Suprapubic skin (tissue), 4 donors: ENCODE measurements at places on chromosomes 16 and 17. TPM values are rescaled to one million over a fixed set of nuclear protein-coding genes. Genes with fewer than 3 reads are reported as not detected.

DNA sequence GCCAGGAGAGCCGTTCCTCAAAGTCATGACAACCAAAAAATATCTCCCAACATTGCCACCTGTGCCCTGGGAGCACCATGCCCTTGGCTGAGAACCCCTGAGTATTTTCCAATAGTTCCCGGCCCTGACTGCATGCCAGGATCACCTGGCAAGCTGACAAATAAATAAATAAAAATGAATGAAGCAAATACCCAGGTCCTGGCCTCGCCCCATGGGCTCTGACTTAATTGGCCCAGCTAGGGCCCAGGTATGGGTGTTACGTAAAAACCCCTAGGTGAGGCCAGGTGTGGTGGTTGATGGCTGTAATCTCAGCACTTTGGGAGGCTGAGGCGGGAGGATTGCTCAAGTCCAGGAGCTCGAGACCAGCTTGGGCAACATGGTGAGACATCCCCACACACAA lies 2.7 kb upstream of the C16orf74 start:
- peaks cover 50% of the 10 kb centered on the region for H3K4me1 ChIP-seq
- H3K27me3 ChIP-seq = no peaks in the 10 kb centered on the region
- H3K27ac ChIP-seq = no peak overlapping the region
- DNase-seq = no peak
- H3K36me3 ChIP-seq = no peaks in the 10 kb centered on the region

DNA sequence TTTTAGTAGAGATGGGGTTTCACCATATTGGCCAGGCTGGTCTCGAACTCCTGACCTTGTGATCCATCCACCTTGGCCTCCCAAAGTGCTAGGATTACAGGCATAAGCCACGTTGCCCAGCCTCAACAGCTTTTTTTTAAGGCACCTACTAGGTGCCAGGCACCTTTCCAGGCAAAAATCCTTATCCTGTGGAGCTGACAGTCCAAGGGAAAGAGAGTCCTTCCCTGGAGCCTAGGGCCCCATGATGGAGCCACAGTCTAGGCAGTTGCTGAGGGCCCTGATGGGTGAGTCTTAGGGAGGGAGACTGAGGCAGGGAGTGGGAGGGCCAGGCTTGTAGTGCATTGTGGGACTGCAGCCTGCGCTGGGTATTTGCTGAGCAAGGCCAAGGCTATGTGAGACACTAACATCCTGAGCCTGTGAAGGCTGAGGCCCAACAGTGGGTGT lies 79.6 kb upstream of the TOB1 start:
- peaks cover 45% of the 10 kb centered on the region for H3K4me1 ChIP-seq

CTRB2 gene
- not detected for total RNA-seq

DNA sequence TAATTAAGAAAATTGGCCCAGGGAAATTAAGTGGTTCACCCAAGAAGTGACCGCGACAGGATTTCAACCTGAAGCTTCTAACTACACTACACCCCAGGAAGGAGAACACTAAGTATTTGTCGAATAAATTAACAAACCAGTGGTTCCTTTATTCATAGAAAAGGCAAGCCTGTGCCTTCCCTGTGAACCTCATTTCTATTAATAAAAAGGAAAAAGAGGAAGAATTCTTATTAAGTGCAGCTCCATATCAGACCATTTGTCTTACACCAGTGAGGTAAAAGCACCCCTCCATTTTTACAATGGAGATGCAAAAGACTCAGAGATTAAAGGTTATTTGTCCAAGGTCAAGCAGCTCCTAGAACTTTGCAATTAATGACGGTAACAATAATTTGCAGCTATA lies 1.7 kb downstream of the COPS3 start:
- DNase-seq = no peak
- H3K4me3 ChIP-seq = peak overlapping the region; percentile 68
- peaks cover 8% of the 10 kb centered on the region for H3K36me3 ChIP-seq
- peaks cover 43% of the 10 kb centered on the region for H3K4me1 ChIP-seq
- no peaks in the 10 kb centered on the region for H3K27me3 ChIP-seq

GRCh38 chr17:2701161-2701995 lies 10.2 kb downstream of the CLUH start:
- H3K36me3 ChIP-seq = peaks cover 79% of the 10 kb centered on the region
- no peak overlapping the region for H3K4me3 ChIP-seq
- no peaks in the 10 kb centered on the region for H3K27me3 ChIP-seq
- peak; percentile 66 for DNase-seq
- H3K4me1 ChIP-seq = peaks cover 13% of the 10 kb centered on the region

SCGB1C2 gene
- total RNA-seq = not detected

DNA sequence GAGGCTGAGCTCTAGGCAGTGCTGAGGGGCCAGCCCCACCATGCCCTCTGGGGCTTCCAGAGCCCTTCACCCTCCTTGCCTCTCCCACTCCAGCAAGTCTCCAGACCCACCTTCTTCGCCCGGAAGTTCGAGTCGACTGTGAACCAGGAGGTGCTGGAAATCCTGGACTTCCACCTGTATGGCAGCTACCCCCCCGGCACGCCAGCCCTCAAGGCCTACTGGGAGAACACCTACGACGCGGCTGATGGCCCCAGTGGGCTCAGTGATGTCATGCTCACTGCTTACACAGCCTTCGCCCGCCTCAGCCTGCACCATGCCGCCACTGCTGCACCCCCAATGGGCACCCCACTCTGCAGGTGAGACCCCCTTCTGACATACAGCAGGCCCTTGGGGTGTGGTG lies 10.5 kb downstream of the XYLT2 start:
- H3K27ac ChIP-seq = no peak overlapping the region
- no peaks in the 10 kb centered on the region for H3K27me3 ChIP-seq
- H3K4me1 ChIP-seq = no peaks in the 10 kb centered on the region
- H3K36me3 ChIP-seq = peaks cover 88% of the 10 kb centered on the region

DNA sequence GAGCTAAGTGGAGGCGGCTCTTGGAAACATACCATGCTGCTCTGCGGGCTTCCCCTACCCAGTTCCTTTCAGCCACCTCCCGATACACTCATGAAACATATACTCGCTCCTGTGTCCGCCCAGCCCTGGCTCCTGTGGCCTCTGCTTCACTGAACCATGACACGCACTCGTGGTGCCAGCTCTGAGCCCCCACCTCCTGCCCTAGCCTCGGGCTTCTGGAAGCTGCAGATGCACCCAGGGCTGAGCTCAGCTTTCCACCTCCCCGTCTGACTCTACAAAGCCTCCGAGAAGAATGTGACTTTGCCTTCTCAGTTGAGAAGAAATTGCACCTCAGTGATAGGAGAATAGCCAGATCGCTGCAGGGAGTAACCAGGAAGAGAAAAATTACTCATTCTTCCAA lies 11.0 kb downstream of the CALB2 start:
- DNase-seq = no peak
- peaks cover 31% of the 10 kb centered on the region for H3K27me3 ChIP-seq
- H3K36me3 ChIP-seq = no peaks in the 10 kb centered on the region
- H3K27ac ChIP-seq = no peak overlapping the region
- H3K4me1 ChIP-seq = no peaks in the 10 kb centered on the region
- no peak overlapping the region for H3K4me3 ChIP-seq

- no peaks in the 10 kb centered on the region for H3K36me3 ChIP-seq
- no peak overlapping the region for H3K27ac ChIP-seq
- DNase-seq = no peak
- H3K4me1 ChIP-seq = peaks cover 28% of the 10 kb centered on the region
- no peak overlapping the region for H3K4me3 ChIP-seq
- H3K27me3 ChIP-seq = no peaks in the 10 kb centered on the region
These were observed 100.5 kb downstream of the FTO start for GRCh38 chr16:53804467-53804866.

GRCh38 chr17:73400915-73401545 lies 89.2 kb upstream of the CDC42EP4 start:
- H3K27ac ChIP-seq = no peak overlapping the region
- no peaks in the 10 kb centered on the region for H3K27me3 ChIP-seq
- no peaks in the 10 kb centered on the region for H3K36me3 ChIP-seq
- H3K4me3 ChIP-seq = no peak overlapping the region

NXPH3 gene
- 5.0 TPM for total RNA-seq

DNA sequence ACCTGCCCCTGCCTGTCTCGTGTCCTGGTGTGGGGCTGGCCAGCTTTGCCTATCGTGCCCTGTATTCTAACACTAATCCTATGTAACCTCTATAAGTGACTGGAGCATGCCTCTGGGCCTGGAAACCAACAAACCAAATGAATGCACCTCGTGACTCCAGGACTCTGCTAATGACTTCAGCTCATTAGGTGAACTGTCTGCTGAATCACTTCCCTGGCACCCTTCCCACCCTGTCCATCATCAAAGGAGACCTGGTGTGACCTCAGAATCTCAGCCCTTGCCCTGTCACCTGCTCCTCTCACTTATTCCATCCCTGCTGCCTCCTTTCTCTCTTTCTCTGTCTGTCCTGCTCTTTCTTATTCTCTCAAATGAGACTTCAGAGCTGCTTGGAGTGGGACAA lies 322.4 kb downstream of the CBLN1 start:
- no peak overlapping the region for H3K27ac ChIP-seq
- DNase-seq = no peak
- H3K36me3 ChIP-seq = no peaks in the 10 kb centered on the region
- no peaks in the 10 kb centered on the region for H3K27me3 ChIP-seq
